Activated naive CD8-positive, alpha-beta T cell treated with anti-CD3 and anti-CD28 coated beads for 36 hours (primary cell): ENCODE measurements at places on chromosomes 11 and 22. TPM values are rescaled to one million over a fixed set of nuclear protein-coding genes. Genes with fewer than 3 reads are reported as not detected.

DNA sequence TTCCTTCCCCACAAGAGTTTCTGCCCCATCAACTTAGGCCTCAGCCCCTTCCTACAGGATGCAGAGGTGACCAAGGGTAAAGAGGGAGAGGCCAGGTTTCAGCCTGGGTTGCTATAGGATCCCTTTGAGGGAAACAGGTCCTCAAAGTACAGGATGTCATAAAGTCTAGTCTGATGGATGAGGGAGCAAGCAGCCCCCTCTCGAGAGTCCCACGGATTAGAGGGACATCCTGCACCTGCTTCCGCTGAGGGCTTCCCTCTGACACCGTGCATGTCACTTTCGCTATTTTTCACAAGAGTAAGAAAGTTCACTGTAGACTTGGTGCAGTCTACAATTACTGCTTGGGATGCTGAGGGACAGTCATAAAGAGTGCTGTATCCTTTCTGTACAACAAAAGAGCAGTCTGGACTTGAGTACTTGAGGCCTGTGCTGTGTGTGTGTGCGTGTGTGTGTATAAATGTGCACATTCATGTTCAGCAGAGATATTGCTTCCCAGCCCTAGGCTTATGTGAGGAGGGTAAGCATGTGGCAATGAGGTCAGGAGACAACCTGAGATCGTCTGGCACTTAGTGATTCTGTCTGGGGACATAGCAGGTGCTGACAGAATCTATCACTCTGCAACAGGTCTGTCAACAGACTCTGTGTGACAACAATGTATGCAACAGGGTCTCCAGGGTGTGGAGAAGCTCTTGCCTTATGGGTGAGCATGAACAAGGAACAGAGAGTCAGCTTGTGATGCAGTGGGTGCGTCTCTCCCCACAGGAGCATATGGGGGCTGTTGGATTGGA lies 18.0 kb upstream of the CHST1 start:
- no peak overlapping the region for H3K27ac ChIP-seq
- no peaks in the 10 kb centered on the region for H3K36me3 ChIP-seq
- H3K4me1 ChIP-seq: no peaks in the 10 kb centered on the region
- DNase-seq: no peak

The CARNS1 gene
- 3.1 TPM for total RNA-seq

The MS4A3 gene
- not detected for total RNA-seq

The OR8J3 gene
- total RNA-seq: not detected

- H3K27ac ChIP-seq: no peak overlapping the region
- peaks cover 49% of the 10 kb centered on the region for H3K27me3 ChIP-seq
- H3K4me3 ChIP-seq: no peak overlapping the region
- no peaks in the 10 kb centered on the region for H3K4me1 ChIP-seq
Measured at GRCh38 chr11:70067591-70068341, 10.4 kb upstream of the ANO1 start.

DNA sequence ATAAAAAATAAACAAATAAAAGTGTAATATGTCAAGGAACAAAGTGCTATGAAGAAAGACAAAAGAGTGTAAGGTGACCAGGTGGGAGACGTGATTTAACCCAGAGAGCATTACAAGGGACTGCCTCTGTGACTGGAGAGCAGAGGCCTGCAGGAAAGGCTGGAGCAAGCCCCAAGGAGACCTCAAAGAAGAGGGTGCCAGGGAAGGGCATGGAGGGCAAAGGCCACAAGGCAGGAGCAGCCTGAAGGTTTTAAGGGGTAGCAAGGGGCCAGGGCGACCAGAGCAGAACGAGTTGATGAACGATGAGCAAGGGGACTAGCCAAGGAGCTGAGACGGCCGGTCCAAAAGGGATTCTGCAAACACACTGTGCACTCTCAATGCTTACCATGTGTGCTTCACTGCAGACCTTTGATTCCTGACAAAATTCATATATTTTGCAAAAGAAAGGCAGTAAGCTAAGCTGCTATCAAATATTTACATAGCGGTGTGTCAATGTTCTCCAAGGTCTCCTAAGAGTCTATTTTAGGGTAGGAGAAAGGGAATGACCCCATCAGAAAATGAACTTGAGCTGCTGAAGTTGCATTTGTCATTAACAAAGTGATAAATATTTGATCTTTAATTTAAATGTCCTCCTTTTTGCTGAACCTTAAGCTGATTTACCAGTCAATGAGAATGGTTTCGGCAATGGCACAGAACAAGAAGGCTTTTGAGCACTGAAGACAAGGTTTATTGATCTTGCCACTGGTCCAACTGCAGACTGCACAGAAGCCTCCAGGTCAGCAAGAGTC lies 50.5 kb downstream of the SMCO4 start:
- no peak overlapping the region for H3K27ac ChIP-seq
- DNase-seq: no peak
- H3K27me3 ChIP-seq: no peaks in the 10 kb centered on the region

The GAB4 gene
- 0.14 TPM for total RNA-seq

- peaks cover 24% of the 10 kb centered on the region for H3K4me1 ChIP-seq
- DNase-seq: peak; percentile 43
- H3K27me3 ChIP-seq: no peaks in the 10 kb centered on the region
- H3K36me3 ChIP-seq: peaks cover 1% of the 10 kb centered on the region
Measured at GRCh38 chr22:38262051-38262795, 10.6 kb downstream of the TMEM184B start.

GRCh38 chr11:121104312-121104762 lies 3.3 kb downstream of the TECTA start:
- no peaks in the 10 kb centered on the region for H3K4me1 ChIP-seq
- no peaks in the 10 kb centered on the region for H3K36me3 ChIP-seq
- no peak for DNase-seq
- H3K4me3 ChIP-seq: no peak overlapping the region
- H3K27me3 ChIP-seq: no peaks in the 10 kb centered on the region

DNA sequence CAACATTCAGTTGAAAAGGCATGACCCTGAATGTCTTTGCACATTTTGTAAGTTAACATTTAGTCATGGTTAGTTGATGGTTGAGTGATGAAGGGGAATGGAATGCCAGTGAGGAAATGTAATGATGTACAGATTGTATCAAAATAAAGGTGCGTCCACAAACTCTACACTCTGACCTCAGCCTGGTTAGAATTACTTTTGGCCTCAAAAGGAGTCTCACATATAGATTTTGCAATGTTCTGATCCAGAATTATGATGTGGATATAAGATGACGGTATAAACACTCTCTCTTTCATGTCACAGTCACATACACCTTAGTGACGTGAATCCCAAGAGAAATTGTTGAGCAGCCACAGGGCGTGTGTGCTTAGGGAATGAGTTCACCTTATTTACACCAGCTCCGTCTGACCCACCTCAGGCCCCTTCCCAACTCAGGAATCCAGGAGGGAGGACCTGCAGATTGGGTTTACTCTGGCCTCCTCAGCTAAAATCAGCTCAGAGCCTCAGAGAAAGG lies 100.1 kb downstream of the RDX start:
- H3K4me1 ChIP-seq: peaks cover 6% of the 10 kb centered on the region
- no peak overlapping the region for H3K27ac ChIP-seq
- no peaks in the 10 kb centered on the region for H3K36me3 ChIP-seq
- H3K4me3 ChIP-seq: no peak overlapping the region

The UPK2 gene
- total RNA-seq: 0.49 TPM
